ENCODE measurements at places on chromosomes 1 and 21.

- DNase-seq, result no peak
Observed at GRCh38 chr1:107538502-107538901, 397.7 kb downstream of the NTNG1 start.

- DNase-seq, result no peak
Observed at GRCh38 chr1:53992085-53992874, 25.7 kb downstream of the LDLRAD1 start.

DNA sequence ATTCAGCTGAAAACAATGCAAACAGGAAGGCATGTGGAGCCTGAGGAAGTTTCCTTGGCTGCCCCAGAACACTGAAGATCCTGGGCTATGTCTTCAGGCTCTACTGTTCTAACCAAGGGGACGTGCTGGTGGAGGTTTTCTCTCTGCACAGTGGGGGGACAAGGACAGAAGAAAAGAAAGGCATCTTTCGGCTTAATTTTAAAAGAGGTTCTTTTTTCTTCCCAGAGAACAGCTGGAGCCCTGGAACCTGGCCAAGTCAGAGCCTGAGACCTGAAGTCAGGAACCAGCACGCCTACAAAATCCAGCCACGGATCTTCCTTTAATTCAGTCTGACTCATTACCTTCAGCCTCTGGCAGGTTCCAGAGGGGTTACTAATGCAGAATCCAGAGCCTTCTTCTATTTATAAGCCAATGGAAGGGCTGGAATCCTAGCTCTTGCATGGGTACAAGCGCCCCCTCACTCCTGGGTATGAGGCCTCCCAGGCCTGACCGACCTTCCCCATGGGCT lies 19.8 kb downstream of the CTNNBIP1 start:
- no peak for DNase-seq

DNA sequence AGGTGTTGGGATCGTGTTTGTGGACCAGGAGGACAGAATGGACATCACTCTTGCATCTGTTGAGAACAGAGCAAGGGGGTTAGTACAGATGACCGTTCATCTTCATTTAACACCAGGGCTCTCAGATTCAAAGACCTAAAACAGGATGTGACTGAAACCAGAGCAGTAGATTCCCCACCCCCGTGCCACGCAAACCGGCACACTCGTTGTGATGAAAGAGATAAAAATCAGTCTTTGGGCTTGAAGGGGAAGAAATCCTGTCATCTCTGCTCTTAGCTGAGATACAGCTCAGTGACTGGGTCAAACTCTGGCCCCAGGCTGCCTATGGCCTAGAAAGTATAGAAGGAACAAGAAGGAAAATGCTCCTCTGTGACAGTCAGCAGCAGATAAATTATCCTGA lies 146.2 kb upstream of the KRTAP19-8 start:
- DNase-seq, result no peak

Measured in germinal center (tissue), 1 donor.